ENCODE measurements at places on chromosomes 5 and 9.

- DNase-seq: no peak
Observed at GRCh38 chr5:1657161-1657741, 133.5 kb upstream of the LPCAT1 start.

GRCh38 chr9:126681336-126681735, 67.6 kb downstream of the LMX1B start:
- no peak for DNase-seq

DNA sequence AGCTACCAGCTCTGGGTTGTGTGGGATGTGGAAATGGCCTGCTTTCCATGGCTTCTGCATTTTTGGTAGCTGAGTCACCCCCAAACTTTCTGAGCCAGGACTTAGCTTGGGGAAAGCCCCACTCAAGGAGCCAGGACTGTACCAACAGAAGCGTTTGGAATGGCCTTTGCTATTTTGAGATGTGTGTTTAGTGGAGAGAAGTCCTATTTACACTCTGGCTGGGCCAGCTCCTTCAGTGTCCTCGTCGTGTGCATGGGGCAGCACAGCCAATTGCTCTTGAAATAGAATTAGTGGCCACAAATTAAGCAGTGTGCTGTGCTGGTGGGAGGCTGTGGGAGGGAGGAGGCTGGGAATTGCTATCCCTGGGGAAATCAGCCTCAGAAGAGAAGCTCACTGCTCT, 51.6 kb downstream of the ENTREP1 start:
- no peak for DNase-seq

- DNase-seq: no peak
Observed at GRCh38 chr9:106981396-106982287, 118.7 kb downstream of the ZNF462 start.

DNA sequence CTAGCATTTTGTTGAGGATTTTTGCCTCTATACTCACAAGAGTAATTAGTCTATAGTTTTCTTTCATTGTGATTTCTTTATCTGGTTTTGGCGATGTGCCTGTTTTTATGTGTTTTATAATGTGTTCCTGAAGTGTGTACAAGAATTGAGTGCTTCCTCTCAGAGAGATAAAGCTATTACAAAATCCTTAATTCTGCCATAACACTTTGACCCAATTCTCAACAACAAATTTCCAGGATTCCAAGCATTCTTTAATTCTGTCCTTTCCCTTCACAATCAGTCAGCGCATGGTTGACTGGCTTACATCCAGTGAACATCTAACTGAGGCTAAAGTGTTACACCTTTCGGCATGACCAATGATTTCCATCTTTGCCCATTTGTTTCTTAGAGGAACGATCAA, 282.9 kb upstream of the MVB12B start:
- no peak for DNase-seq

DNA sequence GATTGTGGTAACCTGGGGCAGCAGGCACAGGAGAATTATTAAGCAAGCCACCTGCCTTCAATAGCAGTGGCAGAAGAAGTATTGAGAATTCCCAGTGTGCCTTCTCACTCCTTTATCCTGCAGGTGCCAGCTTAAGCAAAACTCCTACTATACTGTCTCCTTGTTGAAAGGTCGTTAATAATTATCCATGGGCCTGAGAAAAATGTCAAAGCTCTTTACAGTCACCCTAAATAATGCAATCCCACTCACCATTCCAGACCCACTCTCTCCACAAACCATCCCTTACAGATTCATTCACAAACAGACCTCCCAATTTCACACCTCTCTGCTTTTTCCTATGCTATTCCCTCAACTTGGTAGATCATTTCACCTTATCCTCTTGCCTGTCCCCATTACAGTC, 161.5 kb upstream of the TRIM32 start:
- DNase-seq: no peak

- no peak for DNase-seq
Observed at GRCh38 chr9:134605966-134606357, 35.6 kb upstream of the COL5A1 start.

DNA sequence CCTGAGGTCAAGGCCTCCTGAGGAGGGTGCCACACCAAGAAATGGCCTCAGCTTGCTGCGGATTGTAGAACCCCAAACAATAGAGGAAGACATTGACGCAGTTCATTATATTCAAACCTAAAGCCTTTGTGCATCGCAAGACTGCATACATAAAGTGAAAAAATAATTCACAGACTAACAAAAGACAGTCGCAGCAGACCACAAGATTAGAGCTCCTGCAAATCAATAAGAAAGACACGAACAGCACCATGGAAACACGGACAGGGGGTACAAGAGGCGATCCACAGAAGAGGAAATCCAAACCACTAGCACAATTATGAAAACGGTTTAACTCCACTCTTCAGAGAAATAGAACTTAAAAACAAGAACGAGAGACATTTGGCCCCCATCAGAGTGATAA, 10.0 kb upstream of the TCOF1 start:
- no peak for DNase-seq

DNA sequence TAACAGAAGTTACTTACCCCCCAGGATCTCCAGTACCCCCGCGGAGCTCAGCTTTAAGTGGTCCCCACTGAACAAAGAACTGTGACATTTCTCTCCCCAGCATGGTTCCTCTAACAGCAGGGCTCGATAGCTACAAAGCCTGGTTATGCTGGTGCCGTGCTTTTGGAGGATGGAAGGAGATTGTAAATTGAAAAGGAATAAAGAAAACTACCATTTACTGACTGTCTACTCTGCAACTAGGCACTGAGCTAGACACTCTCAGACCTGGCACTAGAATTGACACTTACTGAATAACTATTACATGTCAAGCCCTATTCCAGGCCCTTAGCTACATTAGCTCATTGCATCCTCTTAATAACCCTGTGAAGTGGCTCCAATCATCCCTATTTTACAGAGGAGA, 145.3 kb downstream of the TTLL11 start:
- no peak for DNase-seq

- DNase-seq: no peak
Observed at GRCh38 chr5:30804739-30805505, 388.6 kb upstream of the CDH6 start.

DNA sequence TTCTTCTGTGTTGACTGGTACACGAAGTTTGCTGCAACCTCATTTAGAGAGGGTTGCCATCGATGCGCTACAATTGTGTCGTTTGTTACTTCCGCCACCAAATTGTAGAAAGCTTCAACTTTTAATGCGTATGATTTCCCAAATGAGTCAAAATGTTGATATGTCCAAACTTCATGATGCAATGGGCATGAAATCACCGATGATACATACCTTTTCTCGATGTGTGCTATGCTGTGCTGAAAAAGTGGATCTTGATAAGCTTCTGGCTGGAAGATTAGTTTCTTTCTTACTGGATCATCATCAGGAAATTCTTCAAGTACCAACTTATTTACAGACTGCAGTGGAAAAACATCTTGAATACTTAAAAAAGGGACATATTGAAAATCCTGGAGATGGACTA, 65.7 kb downstream of the TMEM38B start:
- DNase-seq: no peak

DNA sequence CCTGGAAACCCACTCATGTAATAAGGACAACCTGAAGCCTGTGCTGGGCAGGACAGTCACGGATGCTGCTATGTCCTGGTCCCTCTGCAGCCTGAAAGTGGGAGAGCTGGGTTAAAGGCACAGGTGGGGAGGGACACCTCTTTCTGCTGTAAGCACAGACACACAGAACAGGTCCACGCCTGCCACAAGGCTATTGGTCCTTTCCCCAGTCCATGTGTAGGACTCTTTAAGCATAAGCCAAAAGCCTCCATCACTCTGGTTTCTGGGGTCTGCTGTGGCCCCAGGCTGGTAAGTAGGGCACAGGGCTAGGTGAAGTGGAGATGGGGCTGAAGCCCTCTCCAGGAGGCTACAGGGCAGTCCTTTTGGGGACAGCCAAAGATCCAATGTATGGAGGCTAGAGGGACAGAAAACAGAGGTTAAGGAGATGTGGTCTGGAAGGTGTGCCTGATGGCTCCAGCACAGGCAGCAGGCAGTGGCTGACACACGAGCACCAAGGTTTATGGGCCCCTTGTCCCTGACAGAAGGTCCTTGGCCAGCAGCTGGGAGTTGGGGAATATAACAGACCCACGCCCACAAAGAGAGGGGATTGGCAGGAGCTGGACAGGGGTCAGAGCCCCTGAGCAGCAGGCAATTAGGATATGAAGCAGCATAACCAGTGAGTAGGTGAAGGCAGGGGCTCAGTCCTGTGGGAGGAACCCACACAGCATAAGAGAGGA, 203.6 kb upstream of the MVB12B start:
- no peak for DNase-seq

DNA sequence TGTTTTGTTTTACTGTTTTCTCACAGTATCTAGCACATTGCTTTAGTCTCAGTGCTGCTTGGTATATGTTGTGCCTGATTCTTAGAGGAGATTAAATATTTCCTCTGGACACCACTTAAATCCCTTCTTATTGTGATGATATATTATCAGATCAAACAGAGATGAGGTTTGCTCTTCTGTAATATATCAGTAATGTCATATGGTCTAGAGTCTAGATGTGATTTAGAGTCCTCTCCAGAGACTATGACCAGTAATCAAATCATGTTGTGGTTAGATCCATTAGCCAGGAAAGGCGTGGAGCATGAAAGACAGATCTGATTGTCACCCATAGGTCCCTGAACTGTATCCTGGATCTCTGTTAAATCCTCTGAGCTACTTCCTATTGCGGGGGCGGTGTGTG, 24.4 kb downstream of the CAMK4 start:
- DNase-seq: no peak

GRCh38 chr5:152824316-152824715, 419.2 kb upstream of the NMUR2 start:
- DNase-seq: no peak

- no peak for DNase-seq
Observed at GRCh38 chr9:101388507-101388993, 3.7 kb upstream of the BAAT start.

GRCh38 chr9:112700085-112700484, 17.8 kb downstream of the INIP start:
- DNase-seq: no peak

DNA sequence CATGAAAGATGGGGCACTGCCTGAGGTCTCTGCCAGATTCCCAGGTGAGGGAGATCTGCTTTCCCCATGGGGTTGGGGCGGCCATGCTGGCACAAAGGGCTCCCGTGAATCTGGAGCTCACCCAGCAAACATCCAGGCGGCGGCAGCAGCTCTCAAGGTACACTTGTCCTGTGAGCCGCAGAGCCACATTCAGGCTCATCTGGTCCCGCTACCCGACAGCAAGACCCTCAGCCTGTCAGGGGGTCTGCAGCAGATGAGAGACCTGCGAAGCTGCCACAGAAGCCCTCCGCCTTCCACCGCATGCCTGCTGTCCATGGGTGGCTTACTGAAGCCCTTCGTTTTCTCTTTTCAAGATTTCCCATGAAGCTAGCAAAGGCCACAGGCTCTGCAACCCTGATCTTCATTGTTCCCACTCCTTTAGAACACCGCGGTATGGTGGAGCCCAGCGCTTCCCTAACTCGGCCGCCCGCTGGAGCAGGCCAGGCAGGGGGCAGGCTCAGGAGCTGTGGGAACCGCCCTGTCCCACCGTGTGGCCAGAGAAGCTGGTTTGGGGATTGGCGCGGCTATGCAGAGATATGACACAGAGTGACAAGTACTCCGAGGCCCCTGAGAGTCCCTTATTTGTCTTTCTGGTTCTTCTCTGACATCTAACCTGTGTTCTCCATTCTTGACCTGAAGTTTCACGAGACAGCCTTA, 8.8 kb downstream of the LRRC14B start:
- no peak for DNase-seq

DNA sequence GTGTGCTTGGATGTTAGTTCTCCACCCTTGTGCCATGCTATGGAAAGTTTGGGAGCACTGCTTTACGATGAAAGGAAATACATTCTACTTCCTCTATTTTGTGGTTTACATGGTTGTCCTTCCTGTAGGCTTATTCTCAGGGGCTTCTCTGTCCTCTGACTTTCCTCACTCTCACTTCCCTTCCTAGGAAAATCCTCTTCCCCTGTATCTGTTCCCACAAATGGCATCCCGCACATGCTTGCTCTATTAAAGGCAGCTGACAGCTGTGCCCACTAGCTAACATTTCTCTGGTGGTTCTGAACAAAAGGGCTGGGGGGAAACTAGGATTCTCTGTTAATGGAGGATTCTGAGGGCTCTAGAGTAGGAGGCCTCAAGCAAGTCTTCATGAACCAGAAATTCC, 52.4 kb downstream of the FAM170A start:
- DNase-seq: no peak

- no peak for DNase-seq
Observed at GRCh38 chr5:87170799-87171198, 96.9 kb upstream of the RASA1 start.

- DNase-seq: no peak
Observed at GRCh38 chr9:114177423-114178064, 22.2 kb downstream of the COL27A1 start.

DNA sequence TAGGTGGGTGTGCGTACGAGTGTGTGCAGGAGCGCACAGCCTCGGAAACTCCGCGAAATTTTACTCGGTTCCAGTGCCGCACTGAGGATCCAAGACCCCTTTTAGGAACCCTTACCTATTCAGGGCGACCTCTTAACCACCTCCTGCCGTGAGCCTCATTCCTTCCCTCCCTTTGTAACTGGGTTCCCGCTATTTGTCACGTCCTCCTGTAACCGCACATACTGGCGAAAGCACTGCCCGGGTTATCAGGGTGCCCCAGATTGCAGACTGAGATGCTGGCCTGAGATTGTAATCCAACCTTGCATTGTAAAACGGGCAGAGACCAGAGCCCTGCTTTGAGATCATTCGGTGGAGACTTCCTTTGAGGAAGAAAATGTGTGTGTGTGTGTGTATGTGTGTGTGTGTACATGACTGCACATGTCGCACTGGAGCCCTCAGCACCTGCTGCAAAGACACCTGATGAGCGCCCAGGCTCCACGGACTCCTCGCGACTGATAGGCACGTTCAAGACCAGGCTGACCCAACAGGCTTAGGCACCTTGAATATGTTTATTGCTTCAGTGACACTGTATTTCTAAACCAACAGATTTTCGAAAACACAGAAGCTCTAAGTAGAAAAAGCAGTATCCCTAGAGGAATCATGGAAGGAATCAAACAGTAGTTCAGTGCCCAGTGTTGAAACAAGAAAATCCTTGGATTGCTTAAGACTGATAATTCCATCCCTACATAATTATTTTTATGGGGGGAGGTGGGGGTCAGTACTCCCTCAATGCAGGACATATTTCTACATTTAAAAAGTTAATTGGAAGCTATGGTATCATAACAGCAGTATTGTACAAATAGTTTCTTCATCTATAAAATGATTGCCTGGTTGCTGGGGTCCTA, 86.5 kb upstream of the TNFAIP8 start:
- no peak for DNase-seq

GRCh38 chr5:51859624-51860023, 476.4 kb downstream of the ISL1 start:
- DNase-seq: no peak
